ENCODE measurements at places on chromosomes 3 and 15.

DNA sequence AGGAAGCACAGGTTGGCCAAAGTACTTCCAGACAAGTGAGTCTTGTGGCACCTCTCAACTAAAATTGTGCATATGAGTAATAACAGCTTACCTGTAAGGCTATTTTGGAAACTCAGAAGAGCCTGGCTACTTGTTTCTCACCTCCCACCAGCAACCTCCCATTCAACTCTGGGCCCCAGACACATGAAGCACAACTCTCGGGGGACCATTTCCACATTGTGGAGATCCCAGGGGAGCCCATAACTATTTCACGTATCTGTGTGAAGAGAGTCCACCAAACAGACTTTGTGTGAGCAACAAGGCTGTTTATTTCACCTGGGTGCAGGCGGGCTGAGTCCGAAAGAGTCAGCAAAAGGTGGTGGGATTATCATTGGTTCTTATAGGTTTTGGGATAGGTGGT lies 5.2 kb upstream of the SNX4 start:
- no peak for DNase-seq

GRCh38 chr3:12196684-12197083 lies 38.0 kb upstream of the TIMP4 start:
- DNase-seq, result no peak

- no peak for DNase-seq
These were observed 138.5 kb upstream of the ARPP21 start for GRCh38 chr3:35500641-35501350.

DNA sequence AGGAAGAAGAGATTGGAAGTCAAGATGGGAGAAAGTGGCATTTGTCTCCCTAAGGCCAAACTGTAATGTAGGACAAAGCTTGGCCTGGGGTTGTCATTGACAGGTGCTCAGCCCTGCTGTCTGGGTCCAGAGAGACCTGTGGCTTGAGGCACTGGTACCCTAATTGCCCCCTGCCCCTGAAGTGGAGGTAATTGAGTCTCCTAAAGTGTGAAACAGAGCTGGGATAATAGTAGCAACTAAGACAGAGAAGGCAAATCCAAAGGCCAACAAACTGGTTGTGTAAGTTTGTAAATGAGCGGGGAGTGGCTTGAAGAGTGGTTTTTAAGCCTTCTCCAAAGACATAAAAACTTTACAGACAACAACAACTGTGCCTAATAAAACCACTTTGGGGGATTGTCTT lies 264.2 kb upstream of the ROPN1 start:
- DNase-seq, result no peak

DNA sequence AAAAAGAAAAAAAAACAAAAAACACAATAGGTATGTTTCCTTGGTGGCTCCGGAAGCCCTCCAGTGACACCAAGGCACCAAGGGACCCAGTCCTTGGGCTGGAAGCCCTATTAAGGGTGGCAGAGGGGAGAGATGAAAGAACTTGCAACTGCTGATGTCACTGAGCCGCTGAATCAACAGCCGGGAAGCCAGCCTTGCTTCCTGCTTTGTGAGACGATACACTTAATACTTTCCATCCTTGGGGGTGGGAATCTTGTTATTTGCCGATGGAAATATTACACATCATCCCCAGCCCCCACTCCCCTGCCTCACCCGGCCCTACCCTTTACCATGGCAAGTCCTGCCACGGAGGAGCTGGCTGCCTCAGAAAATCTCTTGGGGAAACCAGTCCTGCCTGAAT lies 5.6 kb upstream of the ISLR2 start:
- DNase-seq, result no peak

DNA sequence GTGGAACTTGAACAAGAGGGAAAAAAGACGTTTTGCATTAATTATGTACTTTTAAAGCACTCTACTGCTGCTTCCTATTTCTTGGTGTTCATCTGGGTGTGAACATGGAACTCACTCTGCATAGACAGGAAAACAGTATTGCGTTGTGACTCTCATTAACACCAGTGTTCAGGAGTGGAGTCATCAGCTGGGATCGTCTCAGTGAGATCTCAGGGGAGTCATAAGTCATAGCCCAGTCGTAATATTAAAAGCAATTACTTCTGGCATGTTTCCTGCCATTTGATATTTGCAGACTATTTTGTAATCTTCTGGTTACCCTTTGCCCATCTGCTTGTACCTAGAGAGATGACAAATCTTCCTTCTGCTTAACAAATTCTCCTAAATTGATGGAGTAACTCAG lies 462.0 kb upstream of the ATP11B start:
- no peak for DNase-seq

DNA sequence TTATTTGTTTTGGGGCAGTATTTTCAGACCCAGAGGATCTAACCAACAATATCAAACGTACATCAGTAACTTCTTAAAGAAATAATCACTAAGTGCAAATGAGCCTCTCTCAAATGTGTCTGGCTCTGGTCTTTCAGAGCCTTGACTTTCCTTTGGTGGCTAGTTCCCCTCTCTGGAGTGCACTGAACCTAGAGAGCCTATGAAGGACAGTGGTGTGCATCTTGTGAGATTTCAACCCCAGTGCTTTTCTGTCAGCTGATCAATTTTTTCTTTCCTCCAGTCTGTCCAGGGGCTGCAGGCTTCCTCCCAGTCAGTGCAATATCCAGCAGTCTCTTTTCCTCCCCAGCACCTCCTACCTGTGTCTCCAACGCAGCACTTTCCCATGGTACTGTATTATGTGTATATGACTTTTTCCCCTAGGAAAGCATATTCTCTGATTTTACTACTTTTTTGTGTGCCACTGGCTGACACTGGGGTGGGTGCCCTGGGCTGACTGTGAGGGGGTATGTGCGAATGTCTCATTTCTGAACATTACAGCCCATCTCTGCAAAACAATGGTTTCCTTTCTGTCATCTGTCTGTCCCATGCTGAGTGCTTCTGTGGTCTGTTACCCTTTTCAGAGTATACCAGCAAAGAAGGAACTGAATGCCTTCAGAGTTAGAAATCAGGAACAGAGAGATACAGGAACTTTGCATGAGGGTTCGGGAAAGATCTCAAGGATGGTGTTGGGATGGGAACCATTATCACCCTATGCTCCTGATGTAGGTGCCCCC lies 98.8 kb downstream of the ARPP21 start:
- DNase-seq, result no peak

GRCh38 chr15:30885814-30886213 lies 17.9 kb upstream of the FAN1 start:
- no peak for DNase-seq

DNA sequence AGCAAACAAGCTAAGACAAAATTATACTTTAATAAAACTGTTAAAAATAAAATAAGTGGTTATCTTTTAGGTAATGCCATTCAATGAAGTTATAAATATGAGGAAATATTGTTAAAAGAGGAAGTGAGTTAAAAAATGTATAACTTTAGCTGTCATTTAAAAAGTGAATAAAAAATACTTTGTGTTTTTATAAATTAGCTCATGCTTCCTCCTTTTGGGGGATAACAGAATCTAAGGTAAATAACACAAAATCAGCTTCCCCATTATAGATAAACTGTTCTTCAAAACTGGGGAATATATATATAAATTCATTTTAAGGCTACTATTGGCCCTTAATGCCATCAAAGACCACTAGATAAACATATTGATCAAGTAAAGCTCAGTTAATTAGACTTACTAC lies 113.7 kb upstream of the AADACL2 start:
- DNase-seq, result no peak

GRCh38 chr15:29430124-29430523 lies 160.5 kb upstream of the NSMCE3 start:
- DNase-seq, result no peak

- no peak for DNase-seq
These were observed 230.1 kb upstream of the ZNF717 start for GRCh38 chr3:76015496-76015895.

DNA sequence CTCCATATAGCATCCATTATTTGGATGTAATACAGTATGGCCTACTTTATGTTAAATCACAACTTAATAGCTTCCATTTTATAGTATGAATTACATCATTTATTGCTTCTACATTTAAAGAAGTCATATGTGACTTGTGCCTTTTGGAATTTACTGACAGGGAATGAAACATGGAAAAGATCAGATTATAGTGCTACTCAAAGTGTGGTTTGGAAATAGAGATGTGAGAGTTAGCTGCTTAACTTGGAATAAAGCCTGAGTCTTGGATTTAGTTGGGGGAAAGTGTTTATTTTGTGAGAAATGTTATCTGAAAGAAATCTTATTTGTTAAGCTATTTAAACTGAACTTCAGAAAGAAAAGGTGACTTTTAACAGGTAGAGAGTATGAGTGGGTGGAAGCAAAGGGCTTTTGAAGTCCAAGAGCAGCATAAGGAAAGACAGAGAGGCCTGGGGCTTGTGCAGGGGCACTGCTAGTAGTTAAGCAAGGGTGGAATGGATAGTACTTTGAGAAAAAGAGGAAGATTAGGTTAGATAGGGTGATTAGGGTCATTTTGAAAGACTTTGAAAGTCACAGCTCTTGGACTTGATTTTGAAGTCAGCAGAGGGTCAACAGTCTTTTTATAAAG lies 60.5 kb downstream of the SLMAP start:
- no peak for DNase-seq

- peak; percentile 80 for DNase-seq
These were observed 219.9 kb downstream of the TCF12 start for GRCh38 chr15:57138349-57138788.

DNA sequence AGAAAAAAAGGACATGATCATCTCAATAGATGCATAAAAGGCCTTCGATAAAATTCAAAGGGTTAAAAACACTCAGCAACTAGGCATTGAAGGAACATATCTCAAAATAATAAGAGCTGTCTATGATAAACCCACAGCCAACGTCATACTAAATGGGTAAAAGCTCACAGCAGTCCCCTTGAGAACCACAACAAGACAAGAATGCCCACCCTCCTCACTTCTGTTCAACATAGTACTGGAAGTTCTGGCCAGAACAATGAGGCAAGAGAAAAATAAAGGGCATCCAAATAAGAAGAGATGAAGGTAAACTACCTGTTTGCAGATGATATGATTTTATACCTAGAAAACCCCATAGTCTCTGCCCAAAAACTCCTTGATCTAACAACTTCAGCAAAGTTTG lies 619.7 kb upstream of the LMCD1 start:
- DNase-seq, result no peak

DNA sequence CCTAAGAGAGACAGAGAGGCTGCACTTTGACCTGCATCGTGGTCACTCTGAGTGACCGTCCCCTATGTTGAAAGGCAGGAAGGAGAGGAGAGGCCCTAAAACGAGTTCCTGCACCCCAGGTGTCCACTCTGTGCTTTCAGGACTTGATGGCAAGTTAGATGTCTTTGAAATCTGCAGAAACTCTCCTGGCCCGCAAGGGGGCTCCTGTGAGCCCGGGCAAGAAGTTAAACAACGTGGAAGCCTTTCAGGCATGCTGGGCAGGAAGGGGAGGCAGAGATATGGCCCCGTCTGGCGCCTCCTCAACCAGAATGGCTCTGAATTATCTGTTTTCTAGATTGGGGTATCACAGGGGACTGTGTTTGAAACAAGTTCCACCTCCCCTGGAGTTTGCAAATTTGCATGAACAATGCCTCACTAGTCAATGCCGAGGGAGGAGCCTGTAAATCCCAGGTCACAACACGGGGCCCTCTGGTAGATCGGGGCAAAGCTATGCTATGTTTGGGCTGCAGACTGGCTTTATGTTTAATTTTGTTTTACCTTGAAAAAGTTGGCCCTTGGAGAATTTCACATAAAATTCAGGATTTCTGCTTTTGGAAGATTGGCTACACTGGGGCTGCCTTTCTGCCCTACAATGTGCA lies 9.8 kb downstream of the CTXND1 start:
- DNase-seq, result no peak

Measured in head of caudate nucleus (tissue), 42 donors.